ENCODE measurements at places on chromosomes 2 and 18.

DNA sequence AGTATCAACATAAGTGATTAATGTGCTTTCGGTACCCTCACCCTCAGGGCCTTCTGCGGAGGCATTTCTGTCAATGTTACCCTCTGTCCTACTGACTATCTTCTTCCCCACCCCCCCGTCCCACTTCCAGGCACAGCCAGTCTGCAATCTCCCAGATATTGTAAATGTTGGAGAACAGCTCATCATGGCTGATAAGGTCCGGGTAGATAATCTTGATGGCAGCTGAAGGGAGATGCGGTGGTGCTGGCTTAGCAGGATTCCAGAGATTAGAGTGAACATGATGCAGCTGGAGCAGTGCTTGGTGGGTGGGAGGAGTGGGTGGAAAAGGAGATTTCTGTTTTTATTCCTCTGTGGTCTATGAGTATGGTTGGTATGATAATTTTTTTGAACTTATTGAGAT, 15.5 kb downstream of the GTF2A1L start:
- no peaks in the 10 kb centered on the region for H3K36me3 ChIP-seq
- no peak overlapping the region for H3K27ac ChIP-seq
- H3K4me3 ChIP-seq, result no peak overlapping the region
- no peaks in the 10 kb centered on the region for H3K4me1 ChIP-seq

GRCh38 chr2:40773291-40773690, 321.4 kb upstream of the SLC8A1 start:
- H3K27ac ChIP-seq, result no peak overlapping the region
- DNase-seq, result no peak
- H3K27me3 ChIP-seq, result no peaks in the 10 kb centered on the region
- H3K4me1 ChIP-seq, result peaks cover 11% of the 10 kb centered on the region

GRCh38 chr18:8041526-8042111, 474.5 kb downstream of the PTPRM start:
- H3K4me1 ChIP-seq, result peaks cover 8% of the 10 kb centered on the region
- H3K36me3 ChIP-seq, result no peaks in the 10 kb centered on the region
- H3K27me3 ChIP-seq, result no peaks in the 10 kb centered on the region
- no peak for DNase-seq
- no peak overlapping the region for H3K27ac ChIP-seq

- H3K4me3 ChIP-seq, result no peak overlapping the region
- no peaks in the 10 kb centered on the region for H3K36me3 ChIP-seq
- no peak for DNase-seq
- no peak overlapping the region for H3K27ac ChIP-seq
Measured at GRCh38 chr2:30213326-30213725, 18.0 kb upstream of the LBH start.

DNA sequence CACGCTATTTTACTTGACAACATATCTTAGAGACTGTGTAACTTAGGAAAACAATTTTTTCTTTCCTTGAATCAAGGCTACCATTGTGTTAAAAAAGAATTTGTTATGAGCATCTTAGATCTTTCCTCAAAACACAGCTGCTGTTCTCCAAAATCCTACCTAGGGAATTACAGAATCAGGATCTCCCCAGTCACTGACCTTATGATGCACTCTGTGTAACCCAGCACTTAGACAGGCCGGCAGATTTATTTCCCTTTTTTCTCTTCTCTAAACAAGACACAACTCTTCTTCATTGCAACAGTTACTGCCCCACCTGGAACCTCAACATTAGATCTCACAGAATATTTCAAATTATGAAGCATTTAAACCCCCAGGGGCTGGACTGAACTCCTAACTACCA, 13.5 kb upstream of the C2orf15 start:
- DNase-seq, result no peak
- H3K4me1 ChIP-seq, result no peaks in the 10 kb centered on the region
- H3K36me3 ChIP-seq, result peaks cover 45% of the 10 kb centered on the region
- H3K27ac ChIP-seq, result no peak overlapping the region

DNA sequence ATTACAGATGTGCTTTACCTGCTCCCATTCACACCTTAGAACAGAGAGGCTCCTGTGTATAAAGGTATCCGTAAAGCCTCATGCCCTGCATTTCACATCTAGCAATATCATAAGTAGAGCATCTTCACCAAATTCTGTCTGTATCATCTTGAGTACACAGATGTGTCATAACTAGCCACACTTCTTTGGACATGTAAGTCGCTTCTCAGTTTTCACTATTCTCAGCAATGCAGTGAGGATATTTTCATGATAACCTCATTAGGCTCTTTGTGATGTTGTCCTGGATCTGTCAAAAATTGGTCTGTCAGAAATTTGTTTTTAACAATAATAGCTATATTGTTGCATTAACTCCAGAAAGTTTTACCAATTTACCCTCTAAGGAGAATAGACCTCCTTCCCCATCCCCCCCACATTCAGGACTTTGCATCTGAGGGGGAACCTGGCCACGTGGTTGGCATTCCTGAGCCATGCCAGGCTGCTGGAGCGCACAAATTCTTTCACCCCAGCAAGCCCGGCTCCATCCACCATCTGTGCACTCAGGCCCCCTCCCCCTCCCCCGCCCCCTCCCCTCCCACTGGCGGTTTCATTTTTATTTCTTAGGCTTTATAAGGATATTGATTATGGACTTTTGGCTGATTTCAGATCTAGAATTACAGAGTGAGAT, 34.1 kb downstream of the AGAP1 start:
- H3K36me3 ChIP-seq, result peaks cover 15% of the 10 kb centered on the region
- peak; percentile 44 for DNase-seq
- peak overlapping the region; percentile 30 for H3K27ac ChIP-seq
- H3K4me3 ChIP-seq, result no peak overlapping the region
- peaks cover 45% of the 10 kb centered on the region for H3K4me1 ChIP-seq

DNA sequence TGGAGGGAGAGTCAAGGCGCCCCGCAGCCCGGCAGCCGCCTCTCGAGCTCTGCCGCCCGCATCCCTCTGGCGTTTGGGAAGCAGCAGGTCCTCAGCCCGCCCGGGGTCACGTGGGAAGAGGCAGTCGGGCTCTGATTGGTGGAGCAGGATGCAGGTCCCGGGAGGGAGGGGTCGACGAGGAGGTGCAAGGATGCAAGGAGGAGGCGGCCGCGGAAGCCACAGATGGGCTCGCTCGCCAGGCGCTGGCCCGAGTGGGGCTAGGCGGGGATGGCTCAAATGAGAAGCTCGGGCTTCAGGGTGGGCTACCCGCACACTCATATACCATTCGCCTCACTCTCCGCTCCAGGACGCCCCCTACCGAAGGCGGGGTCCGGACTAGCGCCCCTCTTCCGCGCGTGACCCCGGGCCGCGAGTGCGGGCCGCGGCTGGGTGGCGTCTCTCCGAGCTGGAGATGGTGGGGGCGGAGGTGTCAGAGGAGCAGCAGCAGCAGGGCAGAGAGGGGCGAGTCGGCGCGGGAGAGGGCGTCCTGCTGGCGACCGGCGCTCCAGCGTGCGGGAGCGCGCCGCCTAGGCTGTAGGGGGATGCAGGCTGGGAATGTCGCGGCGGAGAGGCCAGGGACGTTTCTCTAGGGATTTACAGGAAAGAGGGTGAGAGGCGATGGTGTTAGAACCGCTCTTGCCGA, at the start of gene TMEFF2:
Gene TMEFF2 (minus strand): TSS at position 68 of the 682 bp plus-strand sequence. CDS start 409 bp downstream, outside the sequence.
- H3K4me3 ChIP-seq, result peak within 1 kb of the TSS; percentile 85
- H3K27ac ChIP-seq, result no peak within 1 kb of the TSS
- DNase-seq, result peak; percentile 92
- H3K4me1 ChIP-seq, result peaks cover 26% of the 10 kb centered on the region
- peaks cover 72% of the 10 kb centered on the region for H3K27me3 ChIP-seq
- H3K36me3 ChIP-seq, result no peaks in the 10 kb centered on the region

- DNase-seq, result no peak
- H3K36me3 ChIP-seq, result peaks cover 14% of the 10 kb centered on the region
- H3K4me3 ChIP-seq, result no peak overlapping the region
- H3K4me1 ChIP-seq, result peaks cover 17% of the 10 kb centered on the region
Measured at GRCh38 chr18:63619661-63620060, 24.4 kb downstream of the SERPINB4 start.

DNA sequence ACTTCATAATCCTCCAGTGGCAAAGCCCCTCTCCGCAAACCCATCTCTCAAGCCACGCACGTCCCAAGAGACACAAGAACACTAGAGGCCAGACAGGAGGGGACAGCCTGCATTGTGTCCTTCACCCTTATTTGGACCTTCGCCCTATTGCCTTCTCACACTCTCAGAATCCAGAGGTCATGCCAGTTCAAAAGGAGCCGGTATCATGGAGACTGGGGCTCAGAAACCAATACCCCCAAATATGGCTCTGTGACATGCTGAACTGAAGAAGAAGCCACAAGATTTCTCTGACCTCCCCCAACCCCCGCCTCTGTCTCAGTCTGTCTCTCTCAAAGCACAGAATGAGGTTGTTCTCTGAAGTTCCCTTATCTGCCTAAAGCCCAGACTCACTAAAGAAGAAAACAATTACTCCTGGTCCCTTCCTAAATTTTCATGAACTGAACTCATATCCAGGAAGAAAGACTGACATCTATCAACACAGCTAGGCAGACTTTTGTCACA, 19.2 kb upstream of the SPATA3 start:
- no peaks in the 10 kb centered on the region for H3K27me3 ChIP-seq
- no peak overlapping the region for H3K27ac ChIP-seq
- H3K4me1 ChIP-seq, result peaks cover 5% of the 10 kb centered on the region

All from WTC11 (cell line).